Midbrain (tissue), 1 donor: ENCODE measurements at places on chromosomes 12 and 14.

DNA sequence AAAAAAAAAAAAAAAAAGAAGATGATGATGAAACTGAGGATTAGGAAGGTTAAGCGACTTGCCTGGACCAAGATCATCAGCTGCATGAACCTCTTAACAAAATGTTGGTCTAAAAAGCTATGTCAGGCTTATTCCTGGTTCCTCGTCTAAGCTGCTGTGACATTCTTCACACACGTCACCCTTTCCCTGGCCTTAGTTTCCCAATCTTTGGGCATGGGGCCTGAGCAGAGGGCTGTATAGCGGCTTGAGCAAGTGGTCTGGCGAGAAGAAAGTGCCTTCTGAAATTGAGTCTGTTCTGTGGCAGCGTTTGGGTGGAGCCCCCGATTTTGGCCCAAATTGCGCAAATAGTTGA lies 58.7 kb upstream of the CCND2 start:
- DNase-seq, result no peak

DNA sequence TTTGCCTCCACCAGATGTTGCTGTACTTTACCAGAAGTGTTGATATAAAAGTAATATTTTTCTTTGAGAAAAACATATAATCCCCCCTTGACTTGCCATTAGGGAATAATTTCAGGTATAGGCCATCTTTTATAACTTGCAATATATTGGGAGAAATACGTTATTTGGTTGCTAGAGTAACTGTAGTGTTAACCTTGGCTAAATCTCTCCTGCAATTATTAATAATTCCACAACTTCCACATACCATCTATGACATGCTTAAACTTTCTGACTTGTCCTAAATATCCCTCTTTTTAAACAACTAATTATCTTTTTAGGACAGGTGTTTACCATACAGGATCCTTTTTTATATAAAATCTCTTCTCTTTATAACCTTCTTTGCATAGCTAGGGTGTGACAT lies 1048.2 kb downstream of the SLC16A7 start:
- no peak for DNase-seq

- DNase-seq, result no peak
Measured at GRCh38 chr12:43222796-43223195, 329.2 kb downstream of the ADAMTS20 start.

DNA sequence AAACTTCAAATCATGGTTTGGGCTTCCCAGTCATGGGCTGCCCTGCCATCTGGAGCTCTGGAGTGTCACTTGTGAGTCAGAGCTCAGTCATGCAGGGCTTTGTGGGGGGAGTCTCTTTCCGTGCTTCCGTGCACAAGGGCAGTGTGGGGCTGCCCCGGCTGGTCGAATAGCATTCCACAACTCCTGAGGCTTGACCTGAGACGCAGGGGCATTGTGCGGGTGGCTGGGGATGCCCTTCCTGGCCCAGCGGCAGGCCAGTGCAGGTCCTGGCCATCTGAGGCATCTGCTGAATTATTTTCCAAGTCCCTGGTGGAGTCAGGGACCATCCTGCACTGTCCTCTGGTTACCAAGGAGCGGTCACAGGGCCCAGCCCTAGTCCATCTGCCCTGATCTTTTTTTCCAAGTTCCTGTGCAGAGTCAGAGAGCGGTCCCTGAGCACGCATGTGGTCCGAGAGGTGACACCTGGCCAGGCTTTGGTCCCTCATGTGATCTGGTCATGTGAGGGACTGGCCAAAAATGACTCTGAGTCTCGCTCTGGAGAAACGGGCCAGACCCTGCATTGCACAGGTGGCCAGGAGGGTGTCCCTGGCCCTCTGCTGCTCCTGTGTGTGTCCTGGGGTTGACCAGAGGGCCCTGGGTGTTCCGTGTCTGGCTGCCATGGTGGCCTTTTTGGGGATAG lies 167.0 kb upstream of the ALG10B start:
- DNase-seq, result no peak

DNA sequence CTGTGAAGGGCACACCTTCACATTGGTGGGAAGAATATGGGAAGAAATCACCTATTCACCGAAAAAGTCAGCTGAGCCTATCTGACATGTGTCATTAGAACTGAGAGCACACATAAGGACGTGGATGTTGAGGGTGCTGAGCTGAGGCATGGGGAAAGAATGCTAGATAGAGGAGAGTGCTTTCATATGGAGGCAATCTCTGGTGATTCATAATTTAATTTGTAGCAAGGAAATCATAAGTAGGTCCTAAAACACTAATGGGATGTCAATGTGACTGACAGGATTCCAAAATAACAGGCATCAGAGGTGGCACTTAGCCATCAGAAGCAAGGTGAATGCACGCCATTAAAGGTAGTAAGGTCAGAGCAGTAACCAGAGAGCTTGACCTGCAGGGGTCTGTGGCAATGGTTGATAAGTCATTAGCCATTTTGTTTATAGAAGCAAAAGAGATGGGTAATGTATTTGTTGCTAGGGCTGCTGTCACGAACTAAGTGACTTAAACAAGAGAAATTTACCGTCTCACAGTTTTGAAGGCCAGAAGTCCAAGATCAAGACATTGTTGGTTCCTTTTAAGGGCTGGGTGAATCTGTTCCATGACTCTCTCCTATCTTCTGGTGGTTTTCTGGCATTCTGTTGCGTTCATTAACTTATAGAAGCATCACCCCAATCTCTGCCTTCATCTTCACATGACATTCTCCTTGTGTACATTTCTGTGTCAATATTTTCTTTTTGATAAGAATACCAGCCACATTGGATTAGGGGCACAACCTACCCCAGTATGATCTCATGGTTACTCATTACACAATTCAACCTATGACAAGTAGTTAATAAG lies 69.3 kb downstream of the ANKS1B start:
- DNase-seq, result no peak

GRCh38 chr12:62256408-62257096 lies 3.7 kb upstream of the USP15 start:
- no peak for DNase-seq

GRCh38 chr14:21428930-21429329 lies 27.0 kb downstream of the CHD8 start:
- DNase-seq, result no peak

GRCh38 chr14:59004012-59004411 lies 184.5 kb upstream of the DAAM1 start:
- DNase-seq, result no peak

DNA sequence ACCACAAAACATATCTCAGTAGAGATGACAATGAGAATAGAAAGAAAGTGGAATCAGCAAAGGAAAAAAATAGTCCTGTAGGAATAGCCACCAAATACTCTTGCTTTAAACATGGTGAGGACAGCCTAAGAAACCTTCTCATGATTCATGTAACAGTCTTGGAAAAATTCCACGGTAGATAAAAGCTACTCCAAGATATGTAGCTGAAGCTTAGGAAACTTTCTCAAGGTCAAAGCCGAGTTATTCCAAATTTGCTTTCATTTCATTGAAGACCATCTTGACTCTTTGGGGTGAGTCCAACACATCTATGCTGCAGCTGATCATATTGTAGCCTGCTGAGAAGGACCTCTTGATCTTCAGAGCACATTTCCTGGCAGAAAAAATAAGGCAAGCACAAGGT lies 157.6 kb downstream of the PAH start:
- no peak for DNase-seq

GRCh38 chr14:81169711-81170103 lies 51.1 kb downstream of the GTF2A1 start:
- peak; percentile 69 for DNase-seq

DNA sequence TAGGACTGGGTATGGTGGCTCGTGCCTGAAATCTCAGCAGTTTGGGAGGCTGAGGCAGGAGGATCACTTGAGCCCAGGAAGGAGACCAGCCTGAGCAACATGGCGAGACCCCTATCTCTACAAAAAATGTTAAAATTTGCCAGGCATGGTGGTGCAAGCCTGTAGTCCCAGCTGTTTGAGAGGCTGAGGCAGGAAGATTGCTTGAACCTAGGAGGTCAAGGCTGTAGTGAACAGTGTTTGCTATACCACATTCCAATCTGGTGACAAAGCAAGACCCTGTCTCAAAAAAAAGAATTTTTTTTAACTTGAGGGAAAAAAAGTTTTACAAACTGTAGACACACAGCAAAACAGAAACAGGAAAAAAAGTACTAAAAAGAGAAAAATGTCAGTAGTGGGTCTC lies 2.3 kb upstream of the MAP3K9 start:
- DNase-seq, result no peak

DNA sequence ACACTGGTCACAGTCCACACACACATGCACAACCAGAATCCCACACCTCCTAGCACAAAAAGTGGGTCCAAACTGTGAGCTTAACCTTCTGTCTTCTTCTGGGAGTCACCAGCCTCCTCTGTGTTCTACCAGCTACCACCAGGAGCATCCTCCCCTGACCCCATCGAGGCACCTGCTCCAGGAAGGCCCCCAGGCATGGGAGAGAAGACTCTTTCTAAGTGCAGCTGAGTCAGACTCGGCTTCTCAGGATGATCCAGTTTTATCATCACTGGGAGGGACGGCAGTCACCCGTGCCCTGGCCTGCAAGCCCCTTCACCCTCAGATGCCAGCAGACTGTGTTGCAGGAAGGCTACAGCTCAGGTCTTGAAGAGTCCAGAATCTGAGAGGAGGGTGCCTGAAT lies 7.9 kb upstream of the ENDOU start:
- no peak for DNase-seq

DNA sequence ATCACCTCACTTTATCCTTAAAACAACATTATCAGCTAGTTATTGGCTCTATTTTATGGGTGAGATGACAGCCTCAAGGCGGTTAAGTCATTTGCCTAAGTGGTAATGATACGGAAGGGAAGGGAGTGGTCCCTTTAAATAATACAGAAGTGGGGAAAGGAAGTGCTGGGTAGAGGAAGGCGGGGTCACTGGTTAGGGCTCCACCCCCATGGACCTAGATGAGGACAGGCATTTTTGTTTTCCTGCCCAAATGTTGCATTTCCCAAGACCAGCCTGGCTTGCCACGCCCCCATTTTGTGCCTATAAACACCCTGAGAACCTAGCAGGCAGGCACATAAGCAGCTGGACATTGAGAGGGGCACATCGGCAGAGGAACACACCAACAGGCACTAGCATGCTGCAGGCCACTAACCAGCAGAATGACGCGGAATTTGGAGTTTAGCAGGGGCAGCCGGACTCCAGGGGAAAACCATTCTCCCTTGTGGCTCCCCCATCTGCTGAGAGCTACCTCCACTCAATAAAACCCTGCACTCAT lies 100.9 kb downstream of the EPS8 start:
- DNase-seq, result peak; percentile 71

GRCh38 chr12:9941838-9942237 lies 9.7 kb upstream of the CLEC2A start:
- DNase-seq, result no peak

- no peak for DNase-seq
Measured at GRCh38 chr14:98176892-98177291, 1095.1 kb downstream of the BCL11B start.

GRCh38 chr12:111685811-111686573 lies at the start of the genes ACAD10 and BRAP:
TSS of gene ACAD10 (plus strand) at chr12:111686053. CDS start at chr12:111692710, 6,657 bp downstream.
TSS of gene BRAP (minus strand) at chr12:111685956. CDS start at chr12:111685792, 164 bp downstream.
- DNase-seq, result peak; percentile 91

GRCh38 chr12:91204421-91204820 lies 21.8 kb upstream of the DCN start:
- DNase-seq, result no peak

DNA sequence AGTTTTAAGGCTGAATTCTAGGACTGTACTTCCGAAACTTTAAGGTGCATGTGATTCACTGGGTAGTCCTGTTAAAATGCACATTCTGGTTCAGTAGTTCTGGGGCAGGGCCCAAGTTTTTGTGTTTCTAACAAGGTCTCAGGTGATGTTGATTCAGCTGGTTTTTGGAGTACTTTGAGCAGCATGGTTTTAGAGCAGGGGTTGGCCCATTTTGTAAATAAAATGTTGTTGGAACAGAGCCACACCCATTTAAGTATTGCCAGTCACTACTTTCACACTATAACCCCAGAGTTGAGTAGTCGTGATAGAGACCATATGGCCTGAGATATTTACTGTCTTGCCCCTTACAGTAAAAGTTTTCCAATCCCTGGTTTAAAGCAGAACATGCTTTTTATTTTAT lies 111.3 kb downstream of the SYNE2 start:
- no peak for DNase-seq

GRCh38 chr12:54220092-54220557 lies 31.3 kb upstream of the SMUG1 start:
- peak; percentile 75 for DNase-seq

DNA sequence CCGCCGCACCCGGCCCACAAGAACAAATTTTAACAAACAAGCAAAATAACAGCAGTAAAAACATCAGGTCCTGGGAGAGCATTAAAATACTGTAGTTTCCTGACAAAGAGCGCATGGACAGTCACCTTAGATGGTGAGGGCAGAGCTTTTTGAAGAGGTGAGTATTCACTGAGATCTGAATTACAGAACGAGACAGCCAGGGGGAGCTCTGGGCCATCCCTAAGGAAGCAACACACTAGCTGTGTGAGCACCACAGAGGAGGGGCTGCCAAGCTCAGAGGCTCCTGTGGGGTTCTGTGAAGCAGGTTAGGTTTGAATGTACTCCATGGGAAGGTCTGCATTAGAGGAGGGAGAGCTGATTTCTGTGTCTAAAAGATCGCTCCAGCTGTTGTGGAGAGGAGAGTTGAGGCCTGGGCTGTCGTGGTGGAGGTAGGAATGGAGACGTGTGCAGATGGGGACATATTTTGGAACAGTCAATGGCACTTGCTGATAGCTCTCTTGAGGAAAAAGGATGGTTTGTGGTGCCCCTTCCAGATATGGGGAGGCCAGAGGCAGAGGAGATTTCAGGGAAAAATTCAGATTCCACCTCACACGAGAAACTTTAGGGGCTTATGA lies 72.9 kb downstream of the TRAFD1 start:
- peak; percentile 53 for DNase-seq

GRCh38 chr12:22538311-22538710 lies 6.0 kb downstream of the C2CD5 start:
- DNase-seq, result no peak

DNA sequence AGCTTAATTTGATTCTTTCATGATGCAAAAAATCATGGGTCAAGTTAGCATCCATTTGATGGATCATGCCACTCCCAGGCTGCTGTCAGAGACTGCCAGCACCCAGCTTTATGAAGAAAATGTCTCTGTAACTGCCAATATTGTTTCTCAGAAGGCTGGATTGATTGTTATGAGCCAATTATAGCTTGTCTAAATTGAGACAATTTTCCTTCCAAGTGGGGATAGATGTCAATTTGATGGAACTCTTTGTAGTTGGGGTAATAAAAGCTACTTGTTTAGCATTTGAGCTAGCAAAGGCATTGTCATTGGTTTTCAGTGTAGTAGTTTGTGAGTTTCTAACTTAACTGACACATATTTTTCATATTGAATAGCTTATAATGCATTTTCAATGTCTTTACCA lies 82.1 kb upstream of the DACT1 start:
- DNase-seq, result no peak

- no peak for DNase-seq
Measured at GRCh38 chr14:94539181-94539580, 22.1 kb upstream of the SERPINA4 start.

DNA sequence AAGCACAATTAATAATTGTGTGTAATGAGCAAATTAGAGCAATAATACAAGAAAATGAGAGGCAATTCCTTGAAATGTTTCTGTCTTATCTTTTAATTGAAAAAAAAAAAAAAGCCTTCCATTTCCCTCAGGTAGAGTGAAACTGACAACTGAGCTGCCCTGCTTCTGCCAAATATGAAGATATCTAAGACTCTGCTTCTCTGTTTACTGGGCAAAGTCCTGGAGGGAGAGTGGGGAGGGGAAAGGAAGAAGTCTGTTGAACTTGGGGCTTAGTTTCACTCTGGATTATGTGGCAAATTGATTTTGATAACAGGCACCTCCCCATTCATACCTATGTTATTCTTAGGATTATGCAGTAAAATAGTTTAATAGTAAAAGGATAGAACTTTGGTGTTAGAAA lies 364.9 kb downstream of the NRXN3 start:
- no peak for DNase-seq

- DNase-seq, result no peak
Measured at GRCh38 chr14:90611936-90612335, 204.3 kb downstream of the TTC7B start.
